ENCODE measurements at places on chromosomes 7 and 10.
A peak's percentile ranks its signal among the peaks of the same experiment; 100 is the strongest.

DNA sequence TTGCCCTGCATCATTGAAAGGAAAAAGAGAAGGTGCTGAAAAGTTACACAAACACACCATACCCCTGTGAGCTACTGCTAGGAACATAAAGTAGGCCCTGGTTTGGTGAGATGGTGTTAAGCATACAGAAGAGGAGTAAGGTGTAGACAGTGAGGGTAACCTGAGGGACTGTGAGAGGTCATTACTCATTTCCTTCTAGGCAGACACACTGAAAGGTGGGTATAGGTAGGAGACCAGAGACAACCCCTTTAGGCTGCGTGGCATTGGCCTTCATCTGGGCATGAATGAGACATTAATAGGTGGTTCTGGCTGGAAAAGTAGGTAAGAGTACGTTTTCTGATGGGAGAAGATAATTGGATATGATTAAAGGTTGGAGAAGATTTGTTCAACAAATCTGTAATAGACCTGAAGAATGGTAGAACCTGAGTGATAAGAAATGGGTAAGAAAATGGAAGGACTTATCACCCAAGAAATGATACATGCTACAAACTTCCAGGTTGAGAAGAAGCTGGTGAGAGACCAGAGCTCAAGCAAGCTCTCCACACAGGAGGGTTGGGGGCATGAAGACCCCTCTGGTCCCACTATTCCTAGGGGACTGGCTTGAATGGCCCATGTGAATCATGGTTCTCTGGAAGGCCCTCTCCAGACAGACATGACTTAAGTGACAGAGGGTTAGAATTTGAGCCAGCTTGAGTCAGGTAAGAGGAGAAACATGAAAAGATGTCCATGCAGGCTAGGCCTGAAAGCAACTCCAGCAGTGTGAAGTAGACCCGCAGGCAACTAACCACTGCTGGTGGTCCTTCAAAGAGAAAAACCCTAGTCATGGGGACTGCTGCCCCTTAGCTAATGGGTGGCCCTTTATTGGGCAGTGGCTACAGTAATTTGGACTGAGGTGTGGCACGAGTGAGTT lies 3.8 kb downstream of the COMTD1 start:
- no peak for DNase-seq

- no peak for DNase-seq
These were observed 5.0 kb downstream of the ZYX start for GRCh38 chr7:143385891-143386781.

- no peak for DNase-seq
These were observed 401.9 kb downstream of the TNS3 start for GRCh38 chr7:47179812-47180515.

GRCh38 chr7:351681-352480 lies 61.9 kb downstream of the FOXL3 start:
- no peak for DNase-seq

DNA sequence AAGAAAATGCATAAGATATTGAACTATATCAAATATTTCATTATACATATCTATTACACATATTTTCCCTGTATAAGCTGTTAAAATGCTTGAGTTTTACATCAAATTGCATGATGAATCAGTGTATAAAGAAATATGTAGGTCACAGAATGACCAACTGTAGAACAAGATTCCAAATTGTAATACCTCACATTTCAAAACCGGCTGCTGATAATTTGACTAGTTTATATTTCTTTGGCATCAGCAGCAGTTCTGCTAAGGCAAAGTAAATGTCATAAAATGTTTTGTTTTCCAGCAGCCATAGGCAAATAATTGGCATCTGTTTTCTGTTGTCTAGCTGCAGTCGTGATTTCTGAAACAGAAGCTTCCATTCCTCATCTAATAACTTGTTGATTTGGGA lies 633.9 kb downstream of the ARL4A start:
- DNase-seq = no peak

- DNase-seq = no peak
These were observed 27.8 kb downstream of the ENTPD1 start for GRCh38 chr10:95783741-95784140.

- DNase-seq = peak; percentile 32
These were observed 1.5 kb downstream of the PVRIG start for GRCh38 chr7:100221231-100221718.

DNA sequence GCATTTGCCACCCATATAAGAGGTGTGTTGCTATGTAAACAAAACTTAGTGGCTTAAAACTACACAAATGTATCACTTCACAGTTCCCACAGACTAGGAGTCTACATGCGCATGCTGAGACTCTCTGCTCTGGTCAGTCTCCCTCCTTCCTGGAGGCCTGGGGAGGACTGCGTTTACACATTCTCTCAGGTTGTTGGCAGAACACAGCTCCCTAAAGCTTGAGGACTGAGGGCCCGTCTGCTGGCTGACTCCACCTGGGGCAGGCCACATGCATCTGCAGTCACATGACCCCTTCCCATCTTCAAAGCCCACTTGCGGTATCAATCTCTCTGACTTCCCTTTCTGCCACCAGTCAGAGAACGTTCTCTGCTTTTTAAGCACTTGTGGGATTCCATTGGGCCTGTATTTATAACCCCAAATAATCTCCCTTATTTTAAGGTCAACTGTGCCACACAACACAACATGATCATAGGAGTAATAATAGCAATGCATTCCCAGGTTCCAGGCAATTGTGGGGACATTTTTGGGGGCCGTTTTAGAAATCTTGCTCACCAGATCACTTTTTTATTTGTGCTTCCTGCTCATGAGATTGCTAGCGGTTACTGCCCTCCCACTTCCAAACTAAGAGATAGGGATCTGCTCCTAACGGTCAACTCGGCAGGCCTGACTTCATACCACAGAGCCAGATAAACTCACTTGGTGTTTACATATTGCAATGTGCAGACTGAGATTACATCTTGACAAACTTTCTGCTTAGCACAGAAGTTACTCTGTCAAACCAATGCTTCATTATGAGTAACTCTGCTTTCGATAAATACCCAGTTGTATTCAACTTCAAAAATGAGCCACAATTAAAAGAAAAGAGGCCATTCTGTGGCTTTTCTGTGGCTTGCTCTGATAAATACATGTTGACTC lies 96.3 kb downstream of the ALOX5 start:
- peak; percentile 17 for DNase-seq

DNA sequence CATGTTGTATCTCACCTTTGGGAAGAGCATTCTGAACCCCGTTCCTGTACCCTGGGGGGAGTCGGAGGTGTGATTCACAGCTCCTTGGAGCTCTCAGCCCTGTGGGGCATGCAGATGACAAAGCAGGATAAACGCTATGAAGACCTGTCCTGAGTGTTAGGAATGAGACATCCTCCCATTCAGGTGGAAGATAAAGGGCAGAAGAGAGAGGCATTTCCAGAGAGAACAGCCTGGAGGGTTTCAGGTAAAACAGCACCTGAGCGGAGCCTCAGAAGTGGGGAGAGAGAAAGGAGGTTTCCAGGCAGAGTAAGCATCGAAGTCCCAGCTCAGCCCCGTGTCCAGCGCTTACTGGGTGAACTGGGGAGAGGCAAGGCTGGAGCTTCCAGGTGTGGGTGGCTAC lies 288.9 kb downstream of the KLF6 start:
- DNase-seq = no peak

- no peak for DNase-seq
These were observed 11.0 kb downstream of the ZMIZ1 start for GRCh38 chr10:79079490-79080355.

DNA sequence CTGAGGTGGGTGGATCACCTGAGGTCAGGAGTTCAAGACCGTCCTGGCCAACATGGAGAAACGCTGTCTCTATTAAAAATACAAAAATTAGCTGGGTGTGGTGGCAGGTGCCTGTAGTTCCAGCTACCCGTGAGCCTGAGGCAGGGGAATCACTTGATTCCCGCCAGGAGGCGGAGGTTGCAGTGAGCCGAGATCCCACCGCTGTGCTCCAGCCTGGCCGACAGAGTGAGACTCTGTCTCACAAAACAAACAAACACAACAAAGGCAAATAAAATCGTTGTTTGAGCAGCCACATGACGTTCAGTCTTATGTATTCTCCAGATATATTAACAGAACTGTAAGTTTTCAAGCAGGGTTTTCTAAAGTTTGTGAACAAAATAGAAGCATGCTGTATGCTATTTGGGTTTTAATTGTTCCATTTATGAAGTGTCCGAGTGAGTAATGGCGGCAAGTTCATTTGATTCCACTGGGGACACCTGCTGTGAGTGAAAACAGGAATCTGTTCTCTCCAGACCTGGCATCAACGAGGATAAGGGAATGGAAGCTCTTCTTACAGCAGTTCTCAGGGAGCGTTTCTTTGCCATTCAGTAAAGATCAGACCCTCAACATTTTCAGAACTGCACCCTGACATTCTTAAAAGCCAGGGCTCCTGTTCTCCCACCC lies 122.5 kb upstream of the PITRM1 start:
- no peak for DNase-seq

DNA sequence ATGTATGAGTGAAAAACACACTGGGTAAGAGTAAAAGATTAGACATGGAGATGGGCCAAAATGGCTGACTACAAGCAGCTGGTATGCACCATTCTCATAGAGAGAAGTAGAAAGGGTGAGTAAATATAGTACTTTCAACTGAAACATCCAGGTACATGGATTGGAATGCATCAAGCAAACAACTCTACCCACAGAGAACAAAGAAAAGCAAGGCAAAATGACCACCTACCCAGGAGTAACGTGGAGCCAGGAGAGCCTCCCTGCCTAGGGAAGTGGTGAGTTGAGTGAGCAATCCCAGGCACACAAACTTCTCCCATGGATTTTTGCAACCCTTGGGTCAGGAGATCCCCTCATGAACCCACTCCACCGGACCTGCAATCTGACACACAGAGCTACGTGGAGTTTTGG lies 212.8 kb downstream of the PTN start:
- no peak for DNase-seq

DNA sequence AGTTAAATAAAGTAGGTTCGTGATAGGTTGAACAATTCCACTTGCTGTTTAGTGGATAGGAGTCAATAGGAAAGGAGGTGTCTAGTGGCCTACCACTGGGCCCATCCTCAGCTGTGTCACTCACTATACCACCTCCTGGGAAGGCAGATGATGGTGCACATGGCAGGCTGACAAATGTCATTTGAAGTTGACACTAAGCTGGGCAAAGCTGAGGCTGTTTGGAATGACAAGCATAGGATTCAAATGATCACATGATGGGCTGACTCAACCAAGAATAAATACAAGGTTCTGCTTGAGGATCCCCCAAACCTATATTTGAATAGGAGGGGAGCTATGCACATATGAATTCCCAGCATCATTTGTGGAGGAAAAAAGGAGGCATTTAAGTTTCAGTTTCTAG lies 489.8 kb downstream of the RPS24 start:
- no peak for DNase-seq

DNA sequence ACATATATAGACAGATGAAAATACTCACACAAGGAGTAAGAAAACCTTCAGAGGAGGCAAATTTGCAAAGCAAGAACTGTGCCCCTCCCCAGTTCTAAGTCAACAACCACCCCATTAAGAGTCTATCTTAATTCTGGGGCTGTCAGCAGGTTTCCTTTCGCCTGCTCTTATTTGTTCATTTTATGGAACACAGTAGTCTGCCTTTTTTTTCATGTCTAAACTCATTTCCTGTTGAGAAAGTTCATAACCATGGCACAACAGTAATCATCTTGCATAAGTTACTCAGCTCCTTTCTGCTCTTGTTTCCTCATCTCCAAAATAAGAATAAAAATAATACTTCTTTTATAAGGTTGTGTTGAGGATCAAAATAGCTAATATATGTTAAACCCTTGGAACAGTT lies 25.8 kb upstream of the AMPH start:
- DNase-seq = no peak

DNA sequence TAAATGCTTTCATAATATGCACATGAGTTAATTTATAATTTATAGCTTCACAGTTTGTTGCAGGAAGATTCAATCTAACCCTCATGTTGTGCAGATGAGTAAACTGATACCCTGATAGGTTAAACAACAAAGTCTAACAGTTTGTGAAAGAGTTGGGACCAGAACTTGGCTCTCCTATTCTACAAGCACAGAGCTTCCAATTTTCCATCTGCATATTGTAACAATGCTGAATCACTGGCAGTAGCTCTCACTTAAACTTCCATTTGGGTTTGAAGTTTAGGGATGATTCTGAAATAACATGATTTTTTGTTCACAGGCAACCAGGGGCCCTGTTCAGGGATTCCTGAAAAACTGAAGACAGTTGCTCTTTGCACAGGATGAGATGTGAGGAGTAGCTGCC lies 179.3 kb downstream of the XPNPEP1 start:
- no peak for DNase-seq

DNA sequence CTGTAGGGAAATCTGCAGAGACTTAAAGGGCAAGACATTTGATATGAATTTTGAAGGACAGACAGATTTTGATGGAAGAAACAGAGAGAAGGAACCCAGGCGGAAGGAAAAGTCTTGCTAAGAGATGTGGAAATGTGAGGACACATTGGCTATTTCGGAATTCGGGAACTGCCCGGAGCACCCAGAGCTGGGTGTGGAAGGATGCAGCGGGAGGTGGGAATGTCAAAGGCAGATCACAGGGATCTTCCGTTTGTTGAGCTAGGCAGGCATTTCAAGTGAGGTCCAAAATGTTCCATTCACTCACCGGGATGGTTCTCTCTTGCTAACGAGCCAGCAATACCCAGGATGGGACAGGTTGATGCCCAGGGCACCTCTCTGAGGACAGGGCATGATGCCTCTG lies 87.2 kb upstream of the CTBP2 start:
- no peak for DNase-seq

GRCh38 chr7:106047184-106047583 lies 64.9 kb downstream of the SYPL1 start:
- no peak for DNase-seq

- DNase-seq = no peak
These were observed 37.0 kb downstream of the VWA2 start for GRCh38 chr10:114276066-114276465.

GRCh38 chr10:118407777-118408176 lies 65.7 kb upstream of the FAM204A start:
- no peak for DNase-seq
